ENCODE measurements at places on chromosomes 3 and 15. TPM values are rescaled to one million over a fixed set of nuclear protein-coding genes. Genes with fewer than 3 reads are reported as not detected.

- no peak for DNase-seq
Observed at GRCh38 chr3:189202583-189202982, 30.8 kb downstream of the TPRG1 start.

DNA sequence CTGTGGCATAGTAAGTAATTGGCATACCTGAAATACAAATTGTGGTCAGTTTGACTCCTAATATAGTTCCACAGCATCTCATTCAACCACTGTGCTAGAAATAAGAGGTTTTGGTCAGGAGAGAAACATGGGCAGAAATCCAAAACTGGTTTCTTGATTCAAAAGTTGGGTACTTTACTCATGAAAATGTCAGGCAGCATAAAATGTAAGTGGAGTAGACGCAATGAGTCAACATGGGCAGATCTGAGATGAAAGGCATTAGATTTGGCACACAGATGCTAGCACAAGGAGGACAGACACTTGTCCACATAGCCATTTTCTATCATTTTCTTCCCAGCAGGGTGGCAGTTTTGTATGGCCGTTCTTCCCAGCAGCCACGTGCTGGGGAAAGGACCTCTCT lies 255.8 kb upstream of the CDIN1 start:
- no peak for DNase-seq

GRCh38 chr15:92853222-92853621 lies 46.9 kb upstream of the CHD2 start:
- DNase-seq, result no peak

GRCh38 chr3:143280984-143281383 lies 161.4 kb downstream of the CHST2 start:
- DNase-seq, result no peak

GRCh38 chr3:58326267-58326900 lies 6.3 kb upstream of the PXK start:
- DNase-seq, result no peak

- no peak for DNase-seq
Observed at GRCh38 chr3:99344216-99344615, 294.2 kb upstream of the COL8A1 start.

- no peak for DNase-seq
Observed at GRCh38 chr3:13282358-13282985, 137.7 kb downstream of the NUP210 start.

DNA sequence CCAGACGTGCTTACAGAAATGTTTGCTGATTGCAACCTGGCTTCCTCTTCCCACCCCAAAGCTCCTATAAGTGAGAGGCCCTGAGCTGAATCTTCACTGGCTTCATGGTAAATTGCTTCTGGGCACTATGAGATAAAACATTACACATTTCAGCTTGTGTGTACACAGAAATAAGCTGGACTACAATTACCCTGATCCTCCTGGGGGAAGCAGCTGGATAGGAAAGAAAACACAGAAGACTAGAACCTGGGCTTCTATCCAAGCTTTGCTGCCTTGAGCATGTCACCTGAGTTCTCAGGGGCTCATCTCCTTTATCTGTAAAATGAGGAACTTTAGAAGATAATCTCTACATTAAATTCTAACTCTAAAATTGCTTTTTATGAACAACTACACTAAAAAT lies 40.3 kb downstream of the THBS1 start:
- no peak for DNase-seq

DNA sequence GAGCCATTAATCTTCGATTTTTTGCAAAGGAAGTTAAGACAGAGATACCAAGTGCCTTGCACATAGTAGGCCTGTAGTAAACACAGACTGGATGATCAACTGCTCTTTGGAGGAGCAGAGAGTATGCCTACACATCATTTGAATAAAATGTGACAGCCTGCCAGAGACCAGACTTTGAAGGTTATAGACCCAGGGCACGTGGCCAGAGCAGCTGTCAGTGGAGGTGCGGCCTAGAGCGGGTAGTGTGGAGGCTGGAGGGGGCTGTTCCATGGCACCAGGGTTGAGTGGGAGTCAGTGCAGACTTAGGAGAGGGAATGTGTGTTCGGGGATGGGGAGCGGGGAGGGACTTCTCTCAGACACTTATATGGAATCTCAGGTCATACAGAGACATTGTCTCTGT lies 80.8 kb downstream of the SMAD3 start:
- DNase-seq, result peak; percentile 66

DNA sequence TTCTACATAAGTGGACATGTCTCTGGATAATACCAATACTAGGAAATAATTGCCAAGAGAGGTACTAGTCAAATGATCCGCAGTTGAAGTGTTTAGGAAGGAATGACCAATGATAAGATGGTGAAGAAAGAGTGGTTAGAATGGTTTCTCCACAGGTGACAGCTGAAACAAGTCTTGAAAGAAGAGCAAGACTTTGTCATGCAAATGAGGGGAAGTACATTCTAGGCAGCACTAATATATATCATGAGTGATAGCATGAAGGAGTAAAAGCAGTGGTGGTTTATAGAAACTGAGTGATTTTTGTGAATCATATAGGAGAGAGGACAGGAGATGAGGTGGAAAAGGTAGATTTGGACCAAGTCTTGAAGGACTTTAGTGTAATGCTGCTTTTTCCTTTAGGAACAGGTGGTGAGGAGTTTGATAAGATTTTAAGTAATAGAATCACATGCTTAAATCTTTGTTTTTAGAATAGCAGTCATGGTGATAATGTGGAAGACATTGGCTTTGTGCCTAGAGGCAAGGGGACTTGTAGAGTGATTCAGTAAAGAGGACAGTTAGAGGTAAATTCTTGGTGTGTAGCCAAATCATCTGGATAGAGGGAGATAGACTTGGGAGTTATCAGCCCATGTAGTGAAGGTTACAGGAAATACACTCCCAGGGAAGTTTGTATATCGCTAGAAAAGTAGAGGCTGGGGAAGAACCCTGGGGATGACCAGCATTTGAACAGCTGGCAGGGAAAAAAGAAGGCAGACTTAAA lies 31.9 kb downstream of the SLMAP start:
- no peak for DNase-seq

- no peak for DNase-seq
Observed at GRCh38 chr3:25817107-25817506, 27.2 kb downstream of the OXSM start.

- DNase-seq, result no peak
Observed at GRCh38 chr15:89377842-89378295, 43.2 kb upstream of the POLG start.

DNA sequence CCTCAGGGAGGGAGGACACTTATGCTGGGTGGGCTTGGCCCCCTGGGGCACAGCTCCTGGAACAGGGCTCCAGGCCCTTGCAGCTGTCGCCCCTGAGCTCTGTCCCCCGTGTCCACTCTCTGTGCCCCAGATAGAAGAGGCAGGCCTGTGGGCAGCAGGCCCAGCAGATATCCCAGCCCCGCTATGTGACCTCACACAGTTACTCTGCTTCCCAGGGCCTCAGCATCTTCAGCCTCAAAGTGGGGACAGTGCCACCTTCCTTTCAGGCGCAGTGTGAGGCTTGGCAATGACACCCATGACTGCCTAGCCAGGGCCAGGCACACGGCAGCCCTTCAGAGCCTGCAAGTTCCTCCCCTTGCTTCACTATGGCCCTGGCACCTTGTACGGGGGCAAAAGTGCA lies 98.4 kb downstream of the IQSEC1 start:
- DNase-seq, result no peak

- DNase-seq, result no peak
Observed at GRCh38 chr15:31255176-31255510, 71.5 kb upstream of the KLF13 start.

DNA sequence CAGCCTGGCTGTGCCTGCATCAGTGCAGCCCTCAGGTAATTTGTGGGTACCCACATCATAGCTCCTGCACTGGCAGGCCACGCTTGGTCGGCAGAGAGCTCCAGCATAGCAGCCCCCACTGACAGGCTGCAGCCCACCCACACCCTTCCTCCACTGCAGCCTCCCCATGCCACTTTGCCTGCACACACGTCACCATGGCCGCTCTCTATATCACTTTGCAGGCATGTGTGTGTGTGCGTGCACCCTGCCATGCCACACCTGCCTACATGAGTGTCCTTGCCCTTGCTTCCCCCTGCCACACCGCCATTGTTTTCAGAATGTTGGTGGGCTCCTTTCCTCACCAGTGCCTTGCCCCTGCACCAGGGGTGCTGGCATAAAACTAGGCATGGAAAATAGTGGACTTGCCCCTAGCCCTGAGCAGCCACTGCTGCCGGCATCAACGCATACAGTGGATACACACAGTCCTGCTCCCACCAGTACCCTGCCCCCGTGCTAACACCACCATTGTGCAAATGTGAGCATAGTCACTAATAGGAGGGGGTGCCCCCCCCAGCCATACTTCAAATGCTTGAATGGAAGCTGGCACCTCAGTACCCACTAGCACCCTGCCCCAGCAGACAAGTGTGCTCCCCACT lies 278.7 kb upstream of the MANF start:
- no peak for DNase-seq

- DNase-seq, result peak; percentile 10
Observed at GRCh38 chr15:45904019-45904418, 269.2 kb downstream of the SQOR start.

GRCh38 chr15:97993310-97993738 lies 32.8 kb downstream of the ARRDC4 start:
- no peak for DNase-seq

GRCh38 chr3:157354254-157354653 lies 82.4 kb upstream of the PTX3 start:
- no peak for DNase-seq

DNA sequence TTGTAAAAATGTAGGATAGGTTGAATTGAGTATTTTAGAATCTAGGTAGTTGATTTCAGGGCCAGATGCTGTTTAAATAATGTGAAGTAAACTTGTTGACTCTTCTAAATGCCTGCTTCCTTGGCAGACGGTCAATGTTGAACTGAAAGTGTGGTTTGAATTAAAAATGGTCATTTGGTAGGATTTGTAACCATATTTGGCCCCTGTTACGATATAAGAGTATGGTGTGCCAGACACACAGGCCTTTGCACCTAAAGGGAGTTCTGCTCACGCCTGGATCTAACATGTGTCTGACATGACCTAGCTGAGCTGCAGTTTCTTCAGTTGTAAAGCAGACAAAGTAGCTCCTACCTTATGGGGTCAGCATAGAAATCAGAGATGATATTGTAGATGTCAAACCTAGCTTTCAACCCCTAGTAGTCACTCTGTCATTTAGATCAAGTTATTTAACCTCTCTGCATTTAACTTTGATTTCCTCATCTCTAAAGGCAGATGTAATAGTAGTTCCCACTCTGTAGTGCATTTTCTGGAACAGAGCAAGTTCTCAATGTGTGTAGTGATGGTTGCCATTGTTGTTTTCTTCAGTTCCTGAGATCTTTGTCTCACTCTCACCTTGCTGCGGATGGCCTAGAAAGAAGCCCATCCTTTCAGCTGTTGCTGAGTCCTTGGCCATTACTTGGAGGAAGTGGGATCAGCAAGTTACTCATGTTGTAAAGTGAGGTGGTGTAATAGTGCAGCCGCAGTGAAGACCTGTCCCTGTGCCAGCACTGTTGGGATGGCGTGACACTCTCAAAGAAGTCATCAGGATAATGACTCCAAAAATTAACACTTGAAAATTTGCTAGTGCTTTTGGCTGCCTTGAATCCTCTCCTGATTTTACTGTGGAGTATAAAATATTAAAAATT lies 90.2 kb downstream of the GHSR start:
- DNase-seq, result peak; percentile 31

DNA sequence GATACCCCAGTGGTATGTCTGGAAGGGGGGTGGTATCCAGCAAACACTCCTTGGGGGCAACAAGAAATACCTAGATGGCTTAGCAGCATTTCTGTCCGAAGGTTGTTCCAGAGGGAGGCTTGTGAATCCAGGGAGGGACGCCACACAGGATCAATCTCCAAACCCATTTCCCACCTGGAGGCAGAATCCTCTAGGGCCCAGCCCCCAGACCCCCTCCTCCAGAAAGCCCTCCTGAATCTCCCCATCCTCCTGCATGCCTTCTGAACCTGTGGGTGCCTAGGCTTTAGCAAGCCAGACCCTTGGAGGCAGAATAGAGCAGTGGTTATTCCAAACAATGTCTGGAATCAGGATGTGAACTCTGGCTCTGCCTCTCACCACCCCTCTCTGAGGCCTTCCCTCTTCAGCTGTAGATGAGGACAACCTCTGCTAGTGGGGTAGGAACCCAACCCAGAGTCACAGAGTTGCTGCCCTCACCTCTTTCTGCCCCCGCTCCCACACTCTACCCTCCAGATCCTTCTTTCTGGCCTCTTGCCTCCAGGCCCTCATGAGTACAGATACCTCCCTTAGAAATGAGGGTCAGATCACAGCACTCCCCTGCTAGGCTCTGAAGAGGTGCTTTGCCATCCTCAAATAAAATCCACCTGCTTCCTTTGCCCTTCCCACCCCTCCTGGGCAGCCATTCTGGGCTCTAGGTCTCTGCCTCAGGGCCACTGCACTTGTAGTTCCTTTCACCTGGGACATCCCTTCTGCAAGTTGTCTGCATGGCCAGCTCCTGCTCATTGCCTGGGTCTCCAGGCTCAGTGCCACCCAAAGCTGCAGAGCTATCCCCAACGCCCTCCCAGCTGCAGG lies 8.1 kb downstream of the CISH start:
- no peak for DNase-seq

GRCh38 chr15:98838387-98839259 lies 169.0 kb downstream of the PGPEP1L start:
- DNase-seq, result no peak

- DNase-seq, result peak; percentile 52
Observed at GRCh38 chr3:189710620-189711402, 79.6 kb downstream of the TP63 start.

The CACNA2D2 gene
- total RNA-seq, result 0.23 TPM

The STARD5 gene
- total RNA-seq, result 5.8 TPM

The TRAK1 gene
- 35.9 TPM for total RNA-seq

The AADAC gene
- not detected for total RNA-seq

The SPATA12 gene
- total RNA-seq, result not detected

The TF gene
- 0.02 TPM for total RNA-seq

The MOBP gene
- not detected for total RNA-seq

The EXOG gene
- 20.8 TPM for total RNA-seq

The NR2E3 gene
- not detected for total RNA-seq

The PLCL2 gene
- total RNA-seq, result 15.2 TPM
